ENCODE measurements at places on chromosomes 5 and 9. TPM values are rescaled to one million over a fixed set of nuclear protein-coding genes. Genes with fewer than 3 reads are reported as not detected.

Gene TMC1
- total RNA-seq, result 0.43 TPM

Gene SLC6A3
- total RNA-seq, result not detected

Gene ADAMTS6
- 58.6 TPM for total RNA-seq

Gene UNC5A
- total RNA-seq, result under 0.01 TPM

Gene IFNA17
- total RNA-seq, result not detected

Data from smooth muscle cell of bladder (primary cell).